ENCODE measurements at places on chromosomes 3 and 15.
A peak's percentile ranks its signal among the peaks of the same experiment; 100 is the strongest.

- DNase-seq = no peak
These were observed 302.4 kb downstream of the EPHB1 start for GRCh38 chr3:135097276-135097946.

GRCh38 chr3:26840272-26840870 lies 217.8 kb downstream of the LRRC3B start:
- DNase-seq = no peak

- DNase-seq = no peak
These were observed at the start of gene DCLK3 for GRCh38 chr3:36763850-36764703. Gene DCLK3, minus strand, starts transcription at chr3:36764553. Its CDS starts 290 bp downstream, at chr3:36764263.

GRCh38 chr3:39937315-39937714 lies 127.9 kb downstream of the MYRIP start:
- DNase-seq = no peak

DNA sequence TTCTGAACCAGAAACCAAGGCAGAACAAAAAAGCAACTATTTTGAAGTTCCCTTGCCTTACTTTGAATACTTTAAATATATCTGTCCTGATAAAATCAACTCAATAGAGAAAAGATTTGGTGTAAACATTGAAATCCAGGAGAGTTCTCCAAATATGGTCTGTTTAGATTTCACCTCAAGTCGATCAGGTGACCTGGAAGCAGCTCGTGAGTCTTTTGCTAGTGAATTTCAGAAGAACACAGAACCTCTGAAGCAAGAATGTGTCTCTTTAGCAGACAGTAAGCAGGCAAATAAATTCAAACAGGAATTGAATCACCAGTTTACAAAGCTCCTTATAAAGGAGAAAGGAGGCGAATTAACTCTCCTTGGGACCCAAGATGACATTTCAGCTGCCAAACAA lies 4.6 kb downstream of the DTX3L start:
- DNase-seq = no peak

DNA sequence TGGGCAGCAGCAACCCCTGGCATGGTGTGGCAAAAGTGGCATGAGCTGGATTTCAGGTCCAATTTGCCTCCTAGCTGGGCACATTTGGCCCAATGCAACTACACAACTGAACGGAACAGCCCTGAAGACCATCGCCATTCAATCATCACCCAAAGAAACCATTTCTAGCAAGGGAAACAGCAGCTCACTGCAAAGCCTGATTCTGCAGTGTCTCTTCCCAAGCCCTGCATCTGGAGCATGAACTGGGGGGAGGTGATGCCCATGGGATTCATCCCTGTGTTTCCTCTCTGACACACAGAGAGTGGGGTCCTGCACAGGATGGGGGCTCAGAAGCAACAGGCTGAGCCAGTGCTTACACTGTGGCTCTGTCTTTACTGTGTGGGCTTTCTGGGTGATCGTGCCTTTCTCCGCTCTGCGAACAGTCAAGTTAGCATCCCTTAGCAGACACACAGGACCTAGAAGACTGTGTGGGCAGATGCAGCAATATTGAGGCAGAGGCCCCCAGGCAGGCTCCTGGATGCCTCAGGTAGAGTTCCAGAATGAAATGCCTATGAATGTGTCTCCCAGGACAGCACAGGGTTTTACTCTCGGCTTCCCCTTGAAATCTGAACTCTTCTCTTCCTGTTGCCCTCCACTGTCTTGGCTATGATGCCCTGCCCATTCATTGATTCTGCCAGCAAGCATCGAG lies 91.1 kb upstream of the ALDH1A3 start:
- DNase-seq = no peak

GRCh38 chr3:180416111-180416594 lies 185.8 kb upstream of the TTC14 start:
- DNase-seq = no peak

- DNase-seq = no peak
These were observed 18.0 kb downstream of the SPPL2A start for GRCh38 chr15:50747523-50747922.

DNA sequence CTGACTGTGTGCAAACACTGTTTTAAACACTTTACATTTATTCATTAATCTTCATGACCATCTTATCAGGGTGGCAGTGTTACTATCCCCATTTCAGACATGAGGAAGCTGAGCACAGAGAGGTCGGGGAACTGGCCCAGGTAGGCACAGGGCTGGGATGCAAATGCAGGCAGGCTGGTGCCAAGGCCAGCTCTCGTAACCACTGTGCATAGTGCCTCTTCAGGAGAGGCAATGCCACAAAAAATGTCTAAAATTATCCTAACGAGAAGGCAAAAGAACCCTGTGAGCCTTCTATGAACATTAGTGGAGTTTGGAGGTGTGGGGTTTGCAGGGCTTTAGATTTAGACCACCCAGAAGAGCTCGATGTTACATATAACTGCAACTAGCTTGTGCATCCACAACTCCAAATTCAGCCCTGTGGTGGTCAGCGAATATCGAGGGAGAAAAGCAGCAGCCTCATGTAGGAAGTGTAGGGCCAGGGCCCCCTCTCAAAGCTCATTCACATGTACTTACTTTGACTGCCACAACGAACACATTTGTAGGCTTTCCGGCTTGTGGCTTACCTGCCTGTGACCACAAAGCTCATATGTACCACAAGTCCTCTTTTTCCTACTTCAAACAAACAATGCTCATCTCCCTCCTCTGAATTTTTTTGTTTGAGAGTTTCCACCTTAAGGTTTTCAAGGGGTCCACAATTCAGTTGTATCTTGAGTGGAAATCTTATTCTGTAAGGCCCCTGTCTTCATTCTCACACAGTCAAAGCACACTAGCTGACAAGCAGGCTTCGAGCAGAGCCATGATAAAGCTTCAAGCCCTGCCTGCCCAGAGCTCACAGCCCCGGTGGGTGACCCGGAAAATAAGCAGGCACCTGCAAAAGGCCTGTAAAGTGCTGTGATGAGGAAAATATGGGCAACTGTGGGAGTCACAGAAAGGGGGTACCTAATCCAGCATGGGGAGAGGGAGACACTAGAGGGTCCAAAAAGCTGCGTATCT lies 722.9 kb upstream of the CFAP20DC start:
- DNase-seq = no peak

- DNase-seq = peak; percentile 7
These were observed 387.9 kb downstream of the ZIC1 start for GRCh38 chr3:147797095-147797494.

- DNase-seq = peak; percentile 16
These were observed 47.4 kb downstream of the TMEM266 start for GRCh38 chr15:76107169-76107568.

GRCh38 chr15:75673426-75674235 lies 25.9 kb downstream of the SNX33 start:
- DNase-seq = peak; percentile 68

- DNase-seq = peak; percentile 24
These were observed 39.8 kb downstream of the MUC20 start for GRCh38 chr3:195760345-195761122.

DNA sequence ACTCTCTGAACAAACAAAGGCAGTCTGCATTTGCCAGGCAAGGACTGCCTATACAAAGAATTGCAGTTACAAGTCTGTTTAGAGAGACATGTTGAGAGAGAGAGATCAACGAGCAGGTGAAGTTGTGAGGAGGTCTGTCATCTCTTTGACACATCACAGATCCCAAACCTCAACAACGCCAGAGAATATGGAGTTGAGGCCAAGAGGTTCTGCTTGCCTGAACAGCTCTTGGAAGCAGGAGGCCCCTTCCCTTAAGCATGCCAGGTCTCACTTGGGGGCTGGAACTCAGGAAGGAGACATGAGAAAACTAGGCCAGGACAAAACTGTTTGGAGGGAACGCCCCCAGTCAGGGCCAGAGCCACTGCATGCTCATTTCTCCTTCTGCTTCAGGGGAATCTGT lies 22.3 kb upstream of the MUSTN1 start:
- no peak for DNase-seq

GRCh38 chr15:57440167-57440566 lies 63.9 kb downstream of the CGNL1 start:
- DNase-seq = no peak

- DNase-seq = no peak
These were observed 139.1 kb downstream of the TLE3 start for GRCh38 chr15:69958496-69959084.

DNA sequence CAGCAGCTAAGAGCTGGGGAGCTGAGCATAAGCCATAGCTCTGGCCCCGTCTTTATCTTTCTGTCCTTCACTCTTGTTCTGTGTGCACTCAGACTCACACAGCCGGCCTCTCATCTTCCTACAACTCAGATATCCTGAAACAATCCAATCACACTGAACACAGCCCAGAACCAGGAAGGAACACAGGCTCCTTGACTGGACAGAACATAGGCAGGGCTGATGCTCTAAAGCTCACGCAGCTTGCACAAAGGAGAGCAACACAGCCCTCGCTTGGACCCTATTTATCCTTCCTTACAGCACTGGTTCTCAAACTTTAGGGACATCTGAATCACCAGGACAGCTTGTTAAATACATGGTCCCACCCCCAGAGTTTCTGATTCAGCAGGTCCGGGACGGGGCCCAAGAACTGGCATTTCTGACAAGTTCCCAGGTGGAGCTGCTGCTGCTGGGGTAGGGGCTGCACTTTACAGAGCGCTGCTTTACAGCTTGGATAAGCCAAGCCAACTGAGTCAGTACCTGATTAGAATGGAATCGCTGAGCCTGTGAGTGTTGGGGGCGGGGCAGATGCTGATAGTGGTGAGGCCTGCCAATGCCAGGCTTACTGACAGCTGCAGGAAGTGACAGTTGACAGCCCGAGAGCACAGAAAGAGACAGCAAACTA lies 65.1 kb downstream of the MRPL46 start:
- no peak for DNase-seq

- no peak for DNase-seq
These were observed 23.5 kb upstream of the HES1 start for GRCh38 chr3:194112120-194113106.

DNA sequence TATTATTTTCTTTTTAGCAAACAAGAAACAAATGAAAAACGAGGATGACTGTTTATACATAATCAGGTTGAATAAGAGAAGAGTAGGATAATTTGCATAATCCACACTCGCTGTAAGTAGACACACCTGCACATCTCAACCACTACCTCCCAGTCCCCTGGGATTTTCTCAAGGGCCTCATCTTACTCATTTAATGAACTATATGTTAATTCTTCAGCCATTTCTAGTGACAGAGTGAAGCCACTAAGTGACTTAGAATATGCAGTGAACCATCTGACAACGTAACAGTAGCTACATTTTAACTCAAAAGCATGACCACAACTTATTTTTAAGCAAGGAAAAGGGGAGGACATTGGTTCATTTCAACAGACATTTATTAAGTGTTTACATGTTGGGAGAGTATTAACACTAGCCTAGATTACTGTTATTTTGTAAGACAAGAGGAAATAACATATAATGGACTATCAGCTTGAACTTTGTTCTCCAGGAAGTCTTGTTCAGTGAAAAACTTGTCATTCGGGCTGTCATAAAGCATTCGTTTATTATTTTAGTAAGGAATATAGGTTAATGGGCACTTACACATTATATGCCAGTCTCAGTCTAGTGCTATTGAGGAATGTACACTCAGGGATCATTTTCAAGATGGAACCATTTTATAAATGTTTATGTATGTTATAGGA lies 173.0 kb upstream of the ROBO2 start:
- DNase-seq = no peak

GRCh38 chr3:32403663-32404062 lies 12.0 kb downstream of the CMTM7 start:
- DNase-seq = no peak

DNA sequence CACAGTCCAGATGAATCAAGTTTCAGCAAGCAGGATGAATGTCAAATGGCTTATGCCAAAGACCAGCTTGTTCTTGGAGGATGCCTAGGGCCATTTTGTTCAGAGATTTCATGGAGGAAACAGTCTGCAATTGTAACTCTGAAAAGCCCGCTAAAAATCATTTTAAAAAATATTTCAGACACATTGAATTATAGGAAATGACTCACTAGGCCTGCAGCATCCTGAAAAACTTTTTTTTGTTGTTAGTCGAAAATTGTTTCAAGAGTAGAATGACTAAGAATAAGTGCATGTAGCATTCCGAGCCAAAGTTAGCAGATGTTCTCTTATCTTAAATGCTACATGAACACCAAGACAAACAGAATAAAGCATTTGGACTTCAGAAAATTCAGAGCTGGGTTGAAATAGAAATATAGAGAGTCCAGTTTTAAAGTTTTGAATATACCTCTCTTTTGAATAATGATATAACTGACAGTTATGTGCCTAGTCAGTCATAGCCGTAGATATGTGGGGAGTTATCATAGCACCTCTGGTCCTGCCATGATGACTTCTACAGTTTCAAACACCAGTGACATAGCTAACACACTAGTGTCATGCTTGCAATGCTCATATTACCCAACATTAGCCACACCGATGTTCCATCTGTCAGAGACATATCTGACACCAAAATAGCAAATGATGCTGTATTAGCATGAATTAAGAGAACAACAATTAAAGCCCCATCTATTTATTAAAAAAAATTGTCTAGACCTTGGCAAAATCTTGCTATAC lies 1462.8 kb upstream of the GBE1 start:
- DNase-seq = peak; percentile 20

GRCh38 chr15:45363801-45364200 lies 14.5 kb downstream of the GATM start:
- no peak for DNase-seq

GRCh38 chr3:129240436-129240835 lies 9.0 kb upstream of the COPG1 start:
- DNase-seq = no peak

GRCh38 chr3:152628496-152628895 lies 206.4 kb upstream of the P2RY1 start:
- no peak for DNase-seq

GRCh38 chr3:81782585-81782984 lies 21.1 kb upstream of the GBE1 start:
- no peak for DNase-seq

DNA sequence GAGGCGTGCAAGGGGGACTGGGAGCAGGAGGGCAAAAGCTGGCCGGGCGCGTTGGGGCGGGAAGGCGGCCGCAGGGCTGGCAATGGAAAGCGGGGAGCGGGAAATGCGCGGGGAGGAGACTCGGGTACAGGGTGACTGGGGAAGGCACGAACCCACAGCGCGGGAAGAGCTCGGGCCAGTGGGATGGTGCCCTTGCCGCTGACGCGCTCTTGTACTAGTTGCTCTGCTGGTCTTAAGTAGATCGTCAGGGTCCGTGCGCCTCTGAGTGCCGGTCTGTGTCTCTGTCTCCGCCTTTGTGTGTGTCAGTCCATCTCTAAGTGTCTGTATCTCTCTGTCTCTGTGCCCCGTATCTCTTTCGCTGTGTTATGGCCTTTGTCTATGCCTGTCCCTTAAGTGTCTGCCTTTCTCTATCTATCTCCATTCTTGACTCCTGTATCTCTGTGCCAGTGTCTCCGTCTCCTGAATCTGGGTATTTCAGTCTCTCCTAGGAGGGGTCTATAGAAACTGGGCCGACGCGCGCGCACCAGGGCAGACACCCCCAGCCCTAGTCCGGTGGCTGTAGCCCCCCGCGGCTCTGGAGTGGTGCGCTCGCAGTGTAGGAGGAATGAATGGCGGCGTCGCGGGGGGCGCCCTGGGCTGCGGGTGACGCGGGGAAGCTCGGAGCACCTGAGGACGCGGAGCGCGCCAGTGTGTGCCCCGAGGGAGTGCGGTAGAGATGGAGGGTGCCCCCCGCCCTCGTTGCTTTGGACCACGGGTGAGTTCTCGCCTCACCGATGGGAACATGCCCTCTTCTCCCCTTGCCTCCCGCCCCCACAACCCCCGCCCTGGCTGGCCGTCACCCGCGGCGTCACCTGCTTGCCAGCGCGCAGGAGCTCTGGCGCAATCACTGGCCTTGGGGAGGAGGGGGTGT lies 756 bp upstream of the CAMK2N2 start:
- peak; percentile 22 for DNase-seq
